ENCODE measurements at places on chromosomes 12 and 14.

DNA sequence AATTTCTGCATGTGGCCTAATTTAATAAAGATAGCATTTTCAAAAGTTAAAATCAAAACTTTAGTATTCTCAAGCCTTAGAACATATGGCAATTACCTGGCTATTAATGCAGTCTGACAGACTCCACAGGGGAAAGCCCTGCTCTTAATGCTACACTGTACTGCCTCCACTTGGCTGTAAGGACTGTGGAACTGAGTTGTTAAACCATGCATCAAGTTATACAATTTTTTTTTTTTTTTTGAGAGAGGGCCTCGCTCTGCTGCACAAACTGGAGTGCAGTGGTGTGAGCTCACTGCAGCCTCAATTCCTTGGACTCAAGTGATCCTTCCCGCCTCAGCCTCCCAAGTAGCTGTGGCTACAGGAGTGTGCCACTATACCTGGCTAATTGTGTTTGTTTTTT is 19.0 kb upstream of the NDUFA12 start:
- DNase-seq = no peak

- no peak for DNase-seq
These were observed 219.2 kb downstream of the FSCB start for GRCh38 chr14:44287858-44288257.

DNA sequence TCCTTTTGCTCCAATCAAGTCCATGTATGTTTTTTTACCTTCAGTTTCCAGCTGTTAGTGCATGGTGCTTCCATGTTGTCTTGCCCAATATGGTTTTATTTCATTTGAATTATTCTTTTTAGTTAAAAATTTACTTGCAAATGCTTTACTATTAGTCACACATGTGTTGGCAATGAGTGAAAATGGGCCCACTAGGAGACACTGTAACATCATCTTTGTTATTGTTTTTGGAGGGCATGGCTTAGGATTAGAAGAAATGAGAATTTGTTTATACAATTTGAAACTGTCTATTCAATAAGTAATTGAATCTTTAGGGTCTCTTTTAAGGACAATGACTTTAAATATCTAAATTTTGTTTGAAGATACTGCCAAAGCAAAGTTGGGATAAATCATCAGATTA is 133.7 kb downstream of the BRMS1L start:
- DNase-seq = no peak

- DNase-seq = no peak
These were observed 2.2 kb downstream of the NRIP2 start for GRCh38 chr12:2832550-2833127.

DNA sequence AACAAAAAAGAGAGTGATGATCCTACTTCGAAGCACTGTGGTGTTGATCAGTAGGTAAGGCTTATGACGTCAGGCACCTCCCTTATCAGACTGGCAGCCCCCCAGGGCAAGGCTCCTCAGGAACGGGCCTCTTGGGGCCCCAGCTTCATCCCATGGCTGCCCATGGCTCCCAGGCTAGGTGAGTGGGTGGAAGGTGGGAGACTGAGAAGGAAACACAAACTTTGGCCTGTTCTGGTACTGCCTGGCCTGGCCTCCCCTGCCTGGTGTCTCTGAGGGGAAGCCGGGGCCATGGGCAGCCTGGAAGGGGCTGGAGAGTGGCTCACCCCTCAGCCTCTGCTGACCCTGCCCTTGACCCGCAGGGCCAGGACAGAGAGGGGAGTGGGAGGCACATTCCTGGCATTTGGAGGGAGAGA is 38.9 kb downstream of the KRT80 start:
- DNase-seq = no peak

DNA sequence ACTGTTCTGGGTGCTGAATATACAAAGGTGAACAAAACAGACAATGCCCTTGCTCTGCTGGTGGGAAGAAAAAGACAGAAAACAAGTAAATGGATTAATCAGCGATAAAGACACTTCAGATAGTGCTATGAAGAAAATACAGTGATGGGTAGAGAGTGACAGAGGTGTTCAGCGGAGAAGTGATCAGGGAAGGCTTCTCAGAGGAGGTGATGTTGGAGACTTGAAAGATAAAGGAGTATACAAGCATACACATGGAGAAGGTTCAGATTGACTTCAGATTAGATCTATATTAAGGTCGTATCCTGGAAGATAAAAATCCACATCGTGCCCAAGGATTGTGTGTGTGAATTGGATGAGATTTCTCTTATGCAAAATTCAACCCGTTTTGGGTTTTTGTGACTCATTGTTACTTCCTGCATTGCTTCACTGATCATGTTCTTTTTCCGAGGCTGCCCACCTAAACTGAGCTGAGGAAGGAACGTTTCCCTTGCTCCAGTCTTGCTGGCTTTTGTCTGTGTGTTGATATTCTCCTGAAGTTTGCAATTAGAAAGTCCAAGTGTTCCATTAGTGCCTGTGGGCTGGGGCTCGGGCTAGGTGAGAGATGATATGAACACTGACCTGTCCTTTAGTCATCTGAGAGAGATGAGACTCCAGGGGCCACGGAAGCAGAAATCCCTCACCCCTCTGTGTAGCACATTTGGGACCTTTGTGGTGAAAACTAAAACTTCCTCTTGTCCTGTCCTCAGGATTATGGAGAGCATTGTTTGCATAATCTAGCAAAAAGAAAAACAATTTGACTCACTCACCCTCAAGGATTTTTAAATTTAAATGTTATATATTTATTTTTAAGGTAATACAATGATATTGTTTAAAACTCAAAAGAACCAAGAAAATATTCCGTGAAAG is 27.6 kb downstream of the PLXNC1 start:
- no peak for DNase-seq

Data from T-cell (primary cell).